Anterior cingulate cortex (tissue), 58 donors: ENCODE measurements at places on chromosomes 13 and 19.

DNA sequence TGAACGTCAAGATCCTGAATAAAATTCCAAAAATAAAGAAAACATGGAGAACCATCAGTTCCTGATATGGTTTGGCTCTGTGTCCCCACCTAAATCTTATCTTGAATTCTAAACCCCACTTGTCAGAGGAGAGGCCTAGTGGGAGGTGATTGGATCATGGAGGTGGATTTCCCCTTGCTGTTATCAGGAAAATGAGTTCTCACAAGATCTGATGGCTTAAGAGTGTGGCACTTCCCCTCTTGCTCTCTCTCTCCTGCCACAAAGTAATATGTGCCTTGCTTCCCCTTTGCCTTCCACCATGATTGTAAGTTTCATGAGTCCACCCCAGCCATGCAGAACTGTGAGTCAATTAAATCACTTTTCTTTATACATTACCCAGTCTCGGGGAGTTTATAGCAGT is 827.4 kb downstream of the GPC5 start:
- DNase-seq = no peak

DNA sequence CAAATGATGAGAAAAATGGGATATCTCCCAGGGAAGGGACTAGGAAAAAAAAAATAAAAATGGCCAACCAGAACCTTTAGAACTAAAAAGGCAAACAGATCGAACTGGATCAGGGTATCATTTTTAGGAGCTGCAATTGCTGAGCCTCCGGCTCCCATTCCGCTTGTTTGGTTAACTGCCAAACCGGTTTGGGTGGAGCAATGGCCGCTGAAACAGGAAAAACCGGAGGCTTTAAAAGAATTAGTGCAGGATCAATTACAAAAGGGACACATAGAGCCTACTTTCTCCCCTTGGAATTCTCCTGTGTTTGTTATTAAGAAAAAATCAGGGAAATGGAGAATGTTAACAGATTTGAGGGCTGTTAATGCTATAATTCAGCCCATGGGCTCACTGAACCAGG is 12.7 kb upstream of the ZNF443 start:
- DNase-seq = no peak

DNA sequence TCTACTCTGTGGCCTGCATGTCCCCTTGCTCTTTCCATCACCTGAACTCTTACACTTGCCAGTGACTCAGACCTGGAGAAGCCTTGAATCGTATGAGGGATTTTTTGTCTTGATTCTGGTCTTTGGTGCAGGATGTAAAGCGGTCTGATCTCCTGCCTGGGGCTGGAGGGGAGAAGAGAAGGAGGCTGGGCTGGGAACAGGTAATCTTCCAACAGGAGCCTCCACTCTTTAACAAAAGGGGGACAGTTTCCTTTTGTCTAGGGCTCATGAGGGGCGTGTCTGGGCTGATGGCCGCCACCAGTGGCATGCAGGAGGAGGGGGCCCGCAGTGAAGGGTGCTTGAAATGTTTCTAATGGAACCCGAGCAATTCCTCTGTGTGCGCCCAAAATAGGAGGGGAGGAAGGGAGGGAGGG is 24.7 kb downstream of the NFIX start:
- DNase-seq = no peak

DNA sequence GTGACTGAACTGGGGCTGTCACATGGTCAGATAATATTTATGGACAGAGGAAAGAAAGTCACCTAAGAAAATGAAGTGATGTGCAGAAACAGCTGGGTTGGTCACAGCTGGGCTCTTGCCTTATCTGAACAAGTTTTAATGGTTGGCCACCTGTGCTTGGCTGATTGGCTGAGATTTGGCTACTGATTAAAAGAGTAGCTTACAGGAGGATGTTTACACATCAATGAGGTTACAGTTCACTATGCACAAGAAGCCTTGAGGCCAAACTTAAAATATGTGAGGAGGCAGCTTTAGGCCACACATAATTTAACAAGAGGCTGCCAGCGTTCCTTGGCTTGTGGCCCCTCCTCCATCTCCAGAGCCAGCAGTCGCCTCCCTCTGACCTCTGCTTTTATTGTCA is 99.2 kb upstream of the C1QTNF9B start:
- DNase-seq = no peak

DNA sequence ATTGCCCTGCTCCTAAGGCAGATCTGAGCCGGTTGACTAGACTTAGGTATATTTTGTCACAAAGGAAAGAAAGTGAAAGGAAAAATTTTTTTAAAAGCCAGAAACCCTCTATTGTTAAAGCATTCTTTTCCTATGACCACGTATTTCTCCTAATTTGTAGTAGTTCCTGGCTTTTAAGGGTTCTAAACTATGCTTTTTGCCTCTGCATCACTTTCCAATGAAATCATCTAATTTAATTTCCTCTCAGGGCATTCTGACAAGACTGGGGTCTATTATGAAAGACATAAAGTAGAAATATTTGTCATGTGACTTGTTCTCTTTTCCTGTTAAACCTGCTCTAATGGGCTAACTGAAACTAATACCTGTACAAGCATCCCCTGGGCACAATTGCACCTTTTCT is 233.0 kb upstream of the PRR20A start:
- no peak for DNase-seq

DNA sequence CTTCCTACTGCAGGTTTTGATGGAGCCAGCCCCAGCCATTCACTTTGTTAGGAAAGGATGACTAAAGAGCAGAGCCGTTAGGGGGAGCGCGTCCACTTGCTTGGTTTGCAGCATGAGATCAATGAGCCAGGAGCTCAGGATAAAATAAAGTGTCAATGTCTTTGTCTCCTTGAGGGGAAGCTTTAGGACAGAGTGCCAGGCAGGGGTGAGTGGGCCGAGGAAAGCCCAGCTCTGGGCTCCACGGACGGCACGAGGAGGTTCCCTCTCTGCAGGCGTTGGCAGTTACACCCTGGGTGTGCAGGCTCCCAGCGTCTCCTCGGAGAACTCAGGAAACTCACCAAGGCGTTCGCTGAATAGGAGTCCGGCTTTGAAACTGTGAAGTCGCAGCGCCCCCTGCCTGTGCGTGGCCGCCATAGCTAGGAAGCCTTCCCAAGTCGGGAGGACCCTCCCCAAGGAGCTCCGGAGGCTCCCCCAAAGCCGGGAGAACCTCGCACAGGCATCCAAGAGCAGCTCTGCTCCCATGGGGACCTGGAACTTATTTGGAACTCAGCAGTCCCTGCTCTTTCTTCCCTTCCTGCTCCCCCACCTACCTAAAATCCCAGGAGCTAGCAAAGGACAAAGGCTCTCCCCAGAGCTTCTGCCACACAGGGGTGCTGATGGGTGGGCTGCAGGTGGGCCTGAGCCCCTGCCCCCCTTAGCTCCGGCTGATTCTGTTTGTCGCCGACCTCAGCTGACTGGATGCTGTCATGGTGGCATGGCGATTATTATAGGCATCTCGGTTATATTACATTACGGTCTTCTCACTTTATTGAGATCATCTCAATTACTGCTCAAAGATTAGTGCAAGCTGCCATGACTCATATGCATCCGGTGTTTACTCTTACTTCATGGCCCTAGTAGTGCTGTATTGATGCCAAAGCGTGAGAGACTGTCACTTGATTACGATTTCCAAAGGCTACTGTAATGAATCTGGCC is 34.4 kb downstream of the GSX1 start:
- DNase-seq = peak; percentile 59

GRCh38 chr13:112781287-112781686 is 91.4 kb downstream of the ATP11A start:
- no peak for DNase-seq

DNA sequence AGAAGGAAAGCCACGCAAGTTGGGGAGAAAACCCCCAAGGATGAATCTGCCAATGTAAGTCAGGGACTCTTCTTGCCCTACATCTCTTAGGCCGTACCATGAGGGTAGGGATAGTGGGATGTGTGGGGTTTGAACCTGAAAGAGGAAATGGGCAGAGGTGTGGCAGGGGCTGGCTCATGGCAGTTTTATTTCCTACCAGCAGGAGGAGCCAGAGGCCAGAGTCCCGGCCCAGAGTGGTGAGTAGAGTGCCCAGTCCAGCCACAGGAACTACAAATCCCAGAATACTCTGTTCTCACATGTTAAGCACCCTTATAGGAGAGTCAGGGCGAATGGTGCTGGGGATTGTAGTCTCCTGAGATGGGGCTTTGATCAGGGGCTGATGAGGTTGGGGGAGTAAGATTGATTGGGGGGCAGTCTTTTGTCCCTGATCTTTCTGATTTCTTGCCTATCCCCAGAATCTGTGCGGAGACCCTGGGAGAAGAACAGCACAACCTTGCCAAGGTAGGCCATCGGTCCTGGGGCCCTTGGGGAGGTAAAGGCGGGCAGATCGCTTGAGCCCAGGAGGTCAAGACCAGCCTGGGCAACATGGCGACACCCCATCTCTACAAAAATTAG is 16.5 kb downstream of the VASP start:
- DNase-seq = peak; percentile 62

GRCh38 chr19:1262623-1263123 is 6.5 kb upstream of the CIRBP start:
- no peak for DNase-seq

- DNase-seq = no peak
Observed at GRCh38 chr13:73722120-73722519, 412.1 kb downstream of the KLF12 start.

DNA sequence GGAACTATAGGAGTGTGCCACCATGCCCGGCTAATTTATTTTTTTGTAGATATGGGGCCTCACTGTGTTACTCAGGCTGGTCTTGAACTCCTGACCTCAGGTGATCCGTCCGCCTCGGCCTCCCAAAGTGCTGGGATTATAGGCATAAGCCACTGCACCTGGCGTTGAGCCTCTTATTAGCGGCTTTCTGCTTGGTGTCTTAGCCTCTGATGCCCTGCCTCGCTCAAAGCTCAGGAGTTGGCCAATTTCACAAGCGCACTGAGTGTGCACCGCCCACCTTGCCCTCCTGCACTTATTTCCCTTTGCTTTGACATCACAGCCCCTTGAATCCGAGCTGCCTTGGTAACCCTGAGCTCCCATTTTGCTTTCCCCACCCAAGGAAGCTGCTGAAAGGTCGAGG is 10.1 kb downstream of the YIPF2 start:
- DNase-seq = no peak

DNA sequence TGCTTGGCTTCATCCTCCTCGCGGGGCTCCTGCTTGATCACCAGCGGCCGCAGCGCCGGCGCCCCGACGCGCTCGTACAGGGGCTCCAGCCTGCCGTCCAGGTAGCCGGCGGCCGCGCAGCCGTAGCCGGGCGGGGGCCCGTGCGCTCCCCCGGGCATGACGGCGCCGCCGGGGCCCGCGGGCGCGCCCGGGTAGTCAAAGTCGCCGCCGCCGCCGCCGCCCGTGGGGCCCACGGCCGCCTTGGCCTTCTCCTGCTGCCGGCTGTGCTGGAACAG is 497 bp downstream of the CEBPA start:
- DNase-seq = no peak

DNA sequence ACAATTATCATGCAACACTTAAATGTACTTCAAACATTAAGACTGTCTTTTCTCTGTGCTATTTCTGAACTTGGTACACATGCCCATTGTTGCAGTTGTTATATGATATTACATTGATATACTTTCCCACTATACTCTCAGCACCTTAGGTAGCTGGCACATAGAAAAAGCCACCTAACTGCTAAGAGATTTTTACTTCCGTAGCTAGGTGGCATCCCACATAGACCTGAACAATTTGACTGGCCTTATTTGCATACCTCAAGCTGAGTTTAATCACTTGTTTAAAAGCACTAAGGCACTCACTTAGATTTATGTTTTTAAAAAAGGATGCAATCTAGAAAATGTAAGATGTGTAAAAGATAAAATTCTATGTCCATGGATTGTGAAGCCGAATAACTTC is 194.2 kb downstream of the POU4F1 start:
- DNase-seq = no peak

DNA sequence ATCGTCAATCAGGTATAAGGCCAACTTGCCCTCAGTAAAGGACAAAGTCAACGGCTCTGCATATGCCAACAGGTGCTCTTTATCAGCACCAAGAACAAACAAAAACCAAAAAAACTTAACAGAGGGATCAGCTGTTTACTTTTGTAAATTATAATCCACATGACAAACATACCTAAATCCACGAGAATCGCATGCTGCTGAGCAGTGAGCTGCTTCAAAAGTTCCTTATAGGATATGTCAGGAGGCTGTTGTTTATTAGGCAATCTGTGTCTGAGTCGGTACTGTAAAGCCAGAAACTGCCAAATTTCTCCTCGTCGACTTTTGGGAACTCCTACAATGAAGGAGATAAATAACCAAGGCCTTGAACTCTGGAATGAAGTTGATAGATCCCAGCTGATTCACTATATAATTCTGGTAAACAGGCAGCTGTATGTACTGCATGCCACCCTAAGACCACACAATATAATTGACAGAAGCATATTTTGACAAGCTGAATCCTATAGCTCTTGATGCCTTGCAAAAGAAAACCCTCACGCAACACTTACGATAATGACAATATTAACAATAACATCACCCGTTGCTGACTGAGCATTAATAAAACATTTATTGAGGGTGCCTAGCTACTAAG is 179.8 kb downstream of the TBC1D4 start:
- no peak for DNase-seq

GRCh38 chr13:42547612-42548011 is 26.3 kb upstream of the TNFSF11 start:
- DNase-seq = no peak

DNA sequence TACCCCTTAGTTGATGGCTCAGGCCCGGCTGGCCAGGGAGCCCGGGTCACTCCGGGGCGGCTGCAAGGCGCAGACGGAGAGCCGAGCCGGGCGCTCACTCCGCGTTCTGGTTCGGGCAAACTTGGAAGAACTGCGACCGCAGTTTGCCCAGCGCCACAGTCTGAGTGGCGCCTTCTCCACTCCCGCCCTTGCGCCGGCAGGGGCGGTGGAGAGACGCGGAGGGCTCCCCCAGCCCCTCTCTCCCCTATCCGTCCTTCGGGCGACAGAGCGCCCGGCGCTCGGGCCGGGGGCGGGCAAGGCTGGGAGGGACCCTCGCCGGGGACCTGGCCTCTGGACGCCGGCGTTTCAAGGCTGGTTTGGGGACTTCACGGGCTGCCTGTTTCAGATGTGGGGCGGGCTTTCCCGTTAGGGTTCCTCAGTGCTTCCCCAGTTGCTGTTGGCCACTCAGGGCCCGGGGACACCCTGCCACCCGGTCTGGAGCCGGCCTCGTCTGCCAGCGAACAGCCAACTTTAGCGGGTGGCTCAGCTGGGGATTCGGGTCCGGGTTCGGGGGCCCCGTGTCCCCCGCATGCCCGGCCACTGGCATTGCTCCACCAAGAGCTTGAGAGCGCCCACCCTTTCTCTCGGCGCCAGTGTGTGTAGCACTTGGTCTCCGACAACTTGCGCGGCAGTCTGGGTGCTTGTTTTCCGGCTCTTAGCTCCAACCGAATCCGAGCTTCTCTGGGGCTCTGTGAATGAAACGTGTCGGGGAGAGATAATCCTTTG is 1.5 kb downstream of the GPC6 start:
- peak; percentile 40 for DNase-seq
